ENCODE measurements at places on chromosomes 3 and 15.
A peak's percentile ranks its signal among the peaks of the same experiment; 100 is the strongest.

GRCh38 chr3:190229632-190230424 lies 92.4 kb downstream of the CLDN1 start:
- no peak for DNase-seq

GRCh38 chr3:59251869-59252268 lies 202.0 kb upstream of the CFAP20DC start:
- DNase-seq: no peak

DNA sequence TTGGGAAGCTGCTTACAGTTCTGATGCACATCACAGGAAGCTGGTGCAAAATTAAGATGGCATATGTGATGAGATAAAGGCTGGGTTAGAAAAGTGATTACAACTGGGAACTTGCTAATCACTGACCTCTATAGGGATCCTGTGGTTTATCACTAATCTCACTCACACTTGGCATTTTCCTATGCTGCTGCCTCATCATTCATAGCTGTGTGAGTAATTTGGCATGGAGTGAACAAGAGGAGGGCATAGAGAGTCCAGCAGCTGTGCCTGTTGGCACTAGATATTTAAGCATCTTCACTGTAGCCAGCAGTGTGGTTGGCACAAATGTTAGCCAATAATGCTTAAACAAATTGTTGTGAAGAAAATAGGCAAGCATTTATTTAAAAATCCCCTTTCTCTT lies 217.7 kb upstream of the CGNL1 start:
- DNase-seq: no peak

GRCh38 chr15:95606551-95606950 lies 723.9 kb upstream of the NR2F2 start:
- no peak for DNase-seq

DNA sequence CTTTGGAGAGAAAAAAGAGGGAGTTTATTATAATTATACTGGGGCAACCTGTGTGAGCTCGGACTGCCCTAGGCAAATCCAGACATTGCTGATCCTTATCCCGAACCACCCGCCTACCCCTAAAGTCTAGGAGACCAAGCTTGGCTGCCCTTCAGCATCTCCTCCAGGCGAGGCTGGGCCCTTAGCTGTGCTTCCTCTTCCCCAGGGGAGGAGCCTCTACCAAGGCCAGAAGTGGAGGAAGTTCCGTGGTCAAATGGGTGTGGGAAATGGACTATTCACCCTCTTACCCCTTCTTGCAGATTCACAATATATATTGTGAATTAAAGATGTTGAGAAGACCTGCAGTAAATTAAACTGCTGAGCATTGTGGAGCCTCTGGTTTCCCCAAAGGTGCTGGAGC lies 158.3 kb upstream of the HES1 start:
- no peak for DNase-seq

DNA sequence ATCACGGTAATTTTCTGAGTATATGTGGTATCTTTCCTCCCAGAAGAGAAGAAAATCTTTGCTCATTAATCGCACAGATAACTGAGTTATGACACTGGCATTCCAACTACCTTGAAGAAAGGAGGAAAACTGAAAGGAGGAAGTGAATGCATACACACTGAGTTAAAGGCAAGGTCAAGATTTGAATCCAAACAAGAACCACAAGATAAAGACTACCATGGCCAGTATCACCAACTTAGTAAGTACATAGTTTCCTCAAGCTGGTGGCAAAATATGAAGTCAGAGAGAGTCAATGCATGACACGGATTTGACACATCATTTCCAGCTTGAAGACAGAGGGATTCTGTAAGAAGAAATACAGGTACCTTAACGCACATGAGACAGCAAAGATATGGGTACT lies 287.5 kb downstream of the ULK4 start:
- DNase-seq: no peak

- DNase-seq: no peak
Measured at GRCh38 chr3:7667774-7668173, 806.9 kb downstream of the GRM7 start.

- no peak for DNase-seq
Measured at GRCh38 chr3:129593595-129594339, 12.7 kb downstream of the PLXND1 start.

DNA sequence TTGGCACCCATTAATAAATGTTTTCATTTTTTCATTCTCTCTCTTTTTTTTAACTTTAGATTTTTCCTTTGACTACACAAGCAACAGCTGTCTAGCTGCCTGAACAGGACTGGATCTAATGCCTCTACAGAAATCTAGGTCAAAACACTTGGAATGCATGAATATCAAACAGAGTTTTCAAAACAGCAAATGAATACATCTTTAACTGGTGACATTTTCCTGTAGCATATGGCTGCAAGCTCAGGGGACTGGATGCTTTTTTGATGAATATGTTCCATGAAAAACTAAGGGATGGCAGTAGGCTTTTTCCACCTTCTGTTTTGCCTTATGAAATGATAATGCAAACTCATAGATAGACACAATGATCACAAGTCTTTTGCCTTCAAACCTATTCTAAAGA lies 661.7 kb downstream of the MCTP2 start:
- no peak for DNase-seq

- no peak for DNase-seq
Measured at GRCh38 chr3:130529486-130530215, 12.7 kb downstream of the COL6A6 start.

DNA sequence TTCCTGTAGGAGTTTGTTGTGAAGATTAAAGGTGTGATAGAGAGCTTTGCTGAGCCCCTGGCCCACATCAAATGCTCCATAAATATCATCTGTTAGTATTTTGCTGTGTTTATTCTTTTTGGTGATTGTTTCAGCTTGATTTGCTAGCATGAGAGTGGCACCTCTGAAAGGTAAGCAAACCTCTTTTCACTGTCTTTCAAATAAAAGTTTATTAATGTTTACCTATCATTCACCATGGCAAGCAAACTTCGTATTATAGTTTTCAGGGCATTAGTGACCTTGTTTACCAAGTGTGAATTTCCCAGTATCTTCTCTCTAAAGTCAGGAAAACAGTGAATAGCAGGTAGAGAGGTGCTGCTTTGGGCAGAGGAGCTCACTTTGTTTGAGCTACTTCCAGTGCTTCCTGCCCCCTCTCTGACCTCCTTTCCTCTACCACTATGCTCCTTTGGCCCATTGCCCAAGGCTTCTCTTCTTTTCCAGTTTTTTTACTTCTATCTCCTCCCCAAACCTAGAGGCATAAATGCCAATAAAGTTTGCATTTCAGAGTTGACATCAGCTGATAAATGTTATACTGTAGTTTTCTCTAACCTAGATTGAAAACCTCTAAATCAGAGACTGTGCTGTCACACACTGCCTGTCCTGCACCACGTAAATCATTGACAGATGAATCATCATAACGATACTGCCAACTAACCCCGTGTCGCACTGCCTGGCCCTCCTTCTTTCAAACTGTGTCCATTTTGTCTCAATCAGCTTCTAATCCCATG lies 569.0 kb downstream of the TUSC7 start:
- no peak for DNase-seq

DNA sequence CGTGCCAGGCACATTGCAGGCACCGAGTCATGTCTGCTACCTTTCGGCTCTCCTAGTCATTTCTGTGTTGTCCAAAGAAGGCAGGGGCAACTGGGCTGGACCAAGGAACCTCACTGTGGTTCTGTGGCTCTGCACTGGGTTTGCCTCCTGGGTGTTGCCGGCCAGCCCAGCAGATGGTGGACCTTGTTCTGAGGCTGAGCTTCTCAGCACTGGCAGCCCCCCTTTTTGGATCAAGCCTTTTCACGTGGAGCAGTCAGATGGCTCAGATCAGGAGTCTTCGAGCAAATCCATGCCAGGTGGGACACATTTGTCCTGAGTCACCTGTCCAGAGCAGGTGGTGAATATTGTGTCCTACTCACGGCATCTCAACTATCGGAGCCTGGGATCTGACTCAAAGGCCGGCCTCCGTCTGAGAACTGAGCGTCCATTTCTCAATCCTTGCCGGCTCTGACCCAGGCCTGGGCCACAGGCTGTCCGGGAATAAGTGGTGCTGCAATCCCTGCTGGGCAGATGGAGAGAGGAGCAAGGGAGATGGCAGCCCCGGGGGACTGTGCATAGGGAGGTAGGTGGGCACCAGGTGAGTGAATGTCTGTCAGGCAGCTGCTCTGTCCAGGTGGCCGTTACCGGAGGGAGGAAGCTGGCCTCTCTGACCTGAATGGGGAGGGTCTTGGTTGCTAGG lies at the start of gene IL16:
Gene IL16, plus strand, starts transcription at position 304 of the 679 bp plus-strand sequence. CDS start 28,521 bp downstream, outside the sequence.
- no peak for DNase-seq

GRCh38 chr3:120741320-120741719 lies 996 bp downstream of the RABL3 start:
- DNase-seq: no peak

GRCh38 chr3:160486459-160486869 lies 36.9 kb upstream of the TRIM59 start:
- DNase-seq: peak; percentile 45

- DNase-seq: no peak
Measured at GRCh38 chr3:67414740-67415139, 239.7 kb downstream of the SUCLG2 start.

DNA sequence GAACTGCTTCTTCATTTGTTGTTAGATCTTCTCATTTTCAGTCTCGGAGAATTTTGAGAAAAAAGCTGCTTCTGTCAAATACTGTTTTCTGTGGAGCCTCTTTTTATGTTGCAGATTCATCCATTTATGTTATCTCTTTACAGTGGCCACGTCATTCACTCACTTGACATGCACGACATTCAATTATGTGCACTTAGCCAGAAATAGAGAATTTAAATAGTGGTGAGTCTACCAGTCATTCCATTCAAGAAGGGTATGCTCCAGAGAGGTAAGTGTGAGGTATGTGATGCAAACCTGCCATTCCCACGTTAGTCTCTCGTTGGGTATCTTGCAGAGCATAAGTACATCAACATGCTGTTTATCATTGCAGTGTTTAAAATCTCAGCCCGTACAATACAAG lies 9.8 kb downstream of the ARPP19 start:
- no peak for DNase-seq

GRCh38 chr15:70274255-70274880 lies 176.7 kb upstream of the TLE3 start:
- no peak for DNase-seq

DNA sequence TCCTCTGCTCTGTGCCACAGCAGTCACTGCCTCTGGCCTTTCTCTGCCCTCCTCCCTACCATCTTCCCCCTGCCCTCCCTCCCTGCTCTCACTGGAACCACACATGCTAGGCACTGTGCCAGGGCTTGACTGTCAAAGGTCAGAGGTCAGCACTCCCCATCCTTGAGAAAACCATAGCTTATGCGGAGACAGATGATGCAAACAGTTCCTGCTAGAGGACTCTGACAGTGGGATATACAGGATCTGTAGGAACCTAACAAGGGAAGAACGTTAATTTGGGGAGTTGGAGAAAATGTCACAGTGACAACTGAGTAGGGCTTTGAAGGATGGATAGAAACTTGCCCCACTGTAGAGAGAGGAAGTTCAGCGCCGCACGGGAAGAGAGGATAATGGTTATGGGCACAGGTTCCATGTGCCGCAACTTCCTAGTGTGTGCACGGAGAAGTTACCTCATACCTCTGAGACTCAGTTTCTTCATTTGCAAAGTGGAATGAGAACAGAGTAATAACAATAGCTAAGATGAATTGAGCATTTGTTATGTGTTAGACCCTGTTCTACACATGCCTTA lies 29.3 kb upstream of the XYLB start:
- DNase-seq: no peak

DNA sequence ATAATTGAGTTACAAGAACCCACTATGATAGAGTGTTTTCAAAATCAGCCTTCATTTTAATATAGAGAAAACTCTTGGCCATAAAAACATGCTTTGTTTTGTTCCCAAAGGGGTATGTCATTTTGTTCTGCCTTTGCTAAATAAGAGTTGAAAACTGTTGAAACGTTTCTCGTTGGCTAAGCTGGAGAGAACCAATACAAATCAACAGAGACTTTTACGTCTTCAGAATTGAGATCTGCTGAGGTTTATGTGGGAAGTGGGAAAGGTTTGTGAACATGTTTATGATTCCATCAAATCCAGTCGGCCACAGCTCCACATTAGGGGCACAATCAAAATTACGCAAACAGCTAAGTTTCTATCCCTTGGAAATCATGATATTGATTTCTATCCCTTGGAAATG lies 102.0 kb downstream of the IGF2BP2 start:
- DNase-seq: no peak

DNA sequence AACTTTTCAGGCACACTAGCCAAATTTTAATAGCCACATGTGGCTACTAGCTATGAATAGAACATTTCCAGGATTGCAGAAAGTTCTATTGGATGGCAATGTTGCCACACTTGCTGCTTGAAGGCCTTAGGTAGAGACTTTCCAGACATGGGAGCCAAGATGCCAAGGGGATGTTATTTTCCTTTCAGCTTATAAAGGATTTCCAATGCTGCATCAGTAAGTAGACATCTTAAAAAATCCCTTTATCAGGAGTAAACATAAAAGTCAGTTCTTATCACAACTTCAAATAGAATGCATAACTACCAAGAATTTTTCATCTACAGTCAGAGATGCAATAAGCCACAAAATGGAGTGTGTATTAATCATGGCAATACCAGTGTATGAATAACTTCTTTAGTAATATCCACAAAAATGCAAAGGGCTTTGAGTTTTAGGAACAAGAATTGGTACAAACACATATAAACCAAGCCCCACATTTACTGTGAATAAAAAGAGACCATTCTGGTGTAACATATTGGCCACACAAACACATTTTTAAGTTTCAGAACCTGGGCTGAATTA lies 457.1 kb upstream of the ADAMTS9 start:
- peak; percentile 48 for DNase-seq

- DNase-seq: no peak
Measured at GRCh38 chr15:53843869-53844569, 84.6 kb upstream of the WDR72 start.

GRCh38 chr3:188337232-188337631 lies 183.3 kb downstream of the LPP start:
- no peak for DNase-seq

- no peak for DNase-seq
Measured at GRCh38 chr3:156601497-156601896, 46.6 kb upstream of the SSR3 start.

DNA sequence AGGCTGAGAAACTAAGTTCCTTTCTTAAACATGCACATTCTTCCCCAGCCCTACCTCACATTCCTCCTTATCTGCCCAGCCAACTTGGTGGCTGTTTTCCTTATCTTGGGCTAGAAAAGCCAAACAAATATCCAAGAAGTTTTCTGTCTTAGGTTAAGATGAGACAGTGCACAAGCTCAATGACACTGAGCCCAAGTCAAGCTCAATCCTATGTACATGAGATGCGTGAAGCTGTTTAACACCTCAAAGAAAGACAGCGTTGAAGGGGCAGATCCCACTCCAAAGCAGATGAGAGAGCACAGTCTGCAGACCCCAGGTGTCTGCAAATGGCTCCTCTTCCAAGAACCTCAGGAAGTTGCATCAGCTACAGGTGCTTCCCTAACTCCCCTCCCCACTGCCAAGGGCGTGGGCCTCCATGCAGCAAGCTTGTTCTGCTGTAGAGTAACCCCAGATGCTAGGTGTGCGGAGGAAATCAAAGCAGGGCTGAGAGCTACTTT lies 16.6 kb downstream of the LRRC2 start:
- no peak for DNase-seq

DNA sequence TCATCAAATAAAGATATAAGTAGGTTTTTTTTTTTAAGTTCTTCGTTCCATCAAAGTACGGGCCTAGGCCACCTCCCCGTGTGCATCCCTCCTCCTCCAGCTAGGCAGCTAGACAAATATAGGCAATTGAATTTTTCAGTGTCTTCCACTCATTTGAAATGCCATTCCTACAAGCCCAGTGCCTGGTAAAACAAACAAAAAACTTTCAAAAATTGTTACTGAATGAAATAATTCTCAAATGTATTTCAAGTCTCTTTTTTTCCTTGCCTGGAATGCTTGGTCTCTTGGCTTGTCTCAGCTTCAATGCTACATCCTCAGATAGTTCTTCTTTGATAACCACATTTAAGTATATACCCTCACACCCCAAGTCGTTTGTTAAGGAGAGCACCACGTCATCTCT lies 3.8 kb downstream of the EIF2AK4 start:
- no peak for DNase-seq
